ENCODE measurements at places on chromosomes 5 and 9.

- no peak for DNase-seq
Measured at GRCh38 chr5:22665801-22666200, 187.3 kb downstream of the CDH12 start.

DNA sequence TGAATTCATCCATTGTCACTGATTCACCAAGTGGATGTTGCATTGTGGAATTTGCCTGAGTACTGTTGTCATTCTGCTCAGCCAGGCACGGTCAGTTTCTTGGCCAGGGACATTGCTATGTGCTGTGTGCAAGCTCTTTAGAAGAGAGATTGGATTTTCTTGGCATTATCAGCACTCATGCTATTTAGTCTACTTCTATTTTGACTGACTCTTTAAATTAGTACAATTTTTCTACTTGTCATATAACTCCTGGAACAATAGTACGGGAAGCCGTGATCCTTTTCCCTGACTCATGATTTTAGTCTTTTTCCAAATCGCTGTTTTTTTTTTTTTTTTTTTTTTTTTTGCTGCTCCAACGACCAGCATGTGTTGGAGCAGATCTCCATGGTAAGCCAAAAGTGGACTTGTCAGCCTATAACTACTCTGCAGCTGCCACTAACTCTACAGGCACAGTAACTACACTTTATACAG, 129.7 kb downstream of the CDC42SE2 start:
- DNase-seq, result no peak

DNA sequence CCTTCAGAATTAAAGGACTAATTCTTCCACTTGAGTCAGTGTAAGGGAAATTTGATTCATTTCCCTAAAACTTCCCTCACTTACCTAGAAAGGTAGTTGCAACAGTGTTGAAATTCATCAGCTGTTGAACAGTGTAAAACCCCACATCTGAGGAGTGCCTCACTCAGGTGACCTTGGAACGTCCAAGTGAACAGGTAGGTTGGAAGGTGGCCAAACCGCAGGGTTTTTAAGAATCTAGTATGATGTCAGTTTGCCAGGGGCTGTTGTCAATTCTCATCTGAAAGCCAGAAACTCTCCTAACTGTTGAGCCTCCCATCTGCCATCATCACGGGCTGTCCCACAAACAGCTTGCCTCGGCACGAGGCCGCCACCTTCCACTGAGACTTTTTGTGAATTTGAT, 105.7 kb downstream of the TMEM174 start:
- DNase-seq, result no peak

GRCh38 chr5:133236541-133236951, 184.7 kb downstream of the HSPA4 start:
- no peak for DNase-seq

DNA sequence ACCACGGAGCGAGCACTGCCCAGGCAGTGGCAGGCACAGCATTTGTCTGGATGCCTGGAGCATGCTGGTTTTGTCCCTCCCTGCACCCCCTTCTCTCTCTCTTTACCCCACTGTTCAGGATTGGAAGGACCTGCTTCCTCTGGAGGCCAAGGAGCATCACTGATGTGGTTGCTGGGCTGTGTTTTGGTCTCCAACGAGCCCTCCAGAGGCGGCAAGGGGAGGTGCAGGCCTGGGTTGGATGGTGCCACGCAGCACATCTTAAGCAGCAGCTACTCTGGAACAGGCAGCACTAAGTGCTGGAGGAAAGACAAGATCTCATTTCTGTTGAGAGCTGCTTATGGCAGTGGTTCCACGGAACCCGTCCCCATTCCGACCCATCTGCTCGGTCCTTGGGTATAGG, 139.6 kb downstream of the CMYA5 start:
- DNase-seq, result no peak

DNA sequence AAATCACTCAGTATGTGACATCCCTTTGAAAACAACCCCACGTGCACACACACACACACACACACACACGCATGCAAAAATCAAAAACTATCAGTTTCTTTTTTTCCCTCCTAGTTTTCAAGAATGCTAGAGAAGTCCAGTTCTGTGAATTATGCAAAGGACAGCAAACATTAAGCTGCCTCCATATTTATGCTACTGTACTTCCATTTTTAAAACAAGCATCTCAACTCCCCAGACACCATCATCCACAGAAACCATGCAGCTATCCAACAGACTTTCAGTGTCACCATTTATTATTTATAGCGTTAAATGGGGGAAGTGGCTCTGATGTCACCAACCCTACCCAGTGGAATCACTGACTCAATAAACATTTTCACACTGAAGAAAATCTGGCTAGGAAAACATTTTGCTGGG, 1.6 kb downstream of the FBXW11 start:
- DNase-seq, result no peak

DNA sequence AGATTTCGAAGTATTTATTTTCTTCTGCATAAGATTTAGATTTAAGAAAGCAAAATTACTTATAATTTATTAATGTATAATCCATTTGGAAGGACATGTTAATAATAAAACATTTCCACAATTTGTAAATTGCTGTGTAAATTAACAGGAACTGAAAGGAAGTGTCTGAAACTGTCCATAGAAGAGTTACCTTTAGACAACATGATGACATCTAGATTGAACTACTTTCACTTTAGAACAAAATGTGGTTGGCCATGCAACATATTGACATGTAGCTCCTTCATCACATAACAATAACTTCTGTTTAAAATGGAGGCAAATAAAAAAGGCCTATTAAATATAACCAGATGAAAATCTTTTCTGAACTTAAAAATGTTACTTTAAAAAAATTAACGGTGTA, 1849.5 kb upstream of the ACO1 start:
- no peak for DNase-seq

DNA sequence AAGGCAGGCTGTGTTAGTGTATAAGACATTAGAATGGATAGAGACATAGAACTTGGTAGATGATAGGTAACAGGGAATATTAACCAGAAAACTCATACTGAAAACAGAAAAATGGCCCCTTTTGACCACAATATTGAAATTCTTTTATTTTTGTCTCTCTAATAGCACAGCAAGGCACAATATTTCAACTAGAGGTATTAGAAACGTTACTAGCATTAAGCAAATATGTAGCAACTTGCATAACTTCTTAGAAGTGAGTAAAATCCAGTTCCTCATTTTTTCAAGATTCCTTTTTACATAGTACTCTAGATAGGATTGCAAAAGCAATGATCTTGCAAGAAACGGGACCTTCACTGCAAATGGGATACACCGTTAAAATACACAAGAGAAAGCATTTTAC, 102.7 kb upstream of the VCAN start:
- no peak for DNase-seq

DNA sequence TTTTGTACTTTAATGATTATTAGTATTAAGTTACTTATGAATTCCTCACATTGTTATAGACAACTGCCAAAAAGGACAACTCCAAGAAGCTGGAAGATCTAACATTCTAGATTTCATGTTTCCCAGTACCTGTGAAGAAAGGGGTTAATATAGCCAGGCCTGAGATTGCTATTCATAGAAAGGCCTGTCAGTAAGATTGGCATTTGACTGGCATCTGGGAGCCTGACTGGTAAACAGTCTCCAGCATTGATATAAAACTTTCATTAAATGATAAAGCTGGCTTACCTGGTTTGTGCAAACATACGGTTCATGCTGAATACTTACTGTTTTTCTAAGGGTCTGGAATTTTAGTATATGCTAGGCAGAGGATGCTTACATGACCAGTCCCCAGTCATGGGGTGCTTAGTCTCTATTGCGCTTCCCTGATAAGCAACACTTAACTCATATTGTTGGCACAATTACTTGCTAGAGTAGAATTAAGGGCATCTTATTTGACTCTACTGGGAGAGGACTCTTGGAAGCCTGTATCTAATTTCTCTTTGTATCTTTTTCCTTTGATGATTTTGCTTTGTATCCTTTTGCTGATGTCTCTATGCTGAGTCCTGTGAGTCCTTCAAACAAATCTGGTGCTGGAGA, 340.4 kb upstream of the SEMA6A start:
- DNase-seq, result no peak

GRCh38 chr9:107394264-107394663, 95.3 kb downstream of the KLF4 start:
- no peak for DNase-seq

DNA sequence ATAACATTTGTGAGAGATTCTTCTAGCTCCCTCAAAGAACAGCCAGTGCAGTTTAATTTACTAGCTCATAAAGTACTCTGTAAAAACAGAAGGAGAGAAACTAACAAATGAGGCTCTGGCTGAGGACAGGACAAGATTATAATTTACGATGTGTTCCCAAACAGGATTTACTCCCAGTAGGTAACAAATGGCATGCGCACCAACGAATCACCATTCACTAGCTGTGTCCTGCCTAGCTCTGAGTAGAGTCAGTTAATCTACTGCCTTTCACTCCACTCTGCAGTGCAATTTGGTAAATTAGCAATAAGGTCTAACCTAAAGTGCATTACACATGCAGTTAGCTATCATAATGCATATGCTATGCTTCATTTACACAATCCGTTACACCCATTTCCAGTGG, 497.4 kb upstream of the CCNG1 start:
- no peak for DNase-seq

DNA sequence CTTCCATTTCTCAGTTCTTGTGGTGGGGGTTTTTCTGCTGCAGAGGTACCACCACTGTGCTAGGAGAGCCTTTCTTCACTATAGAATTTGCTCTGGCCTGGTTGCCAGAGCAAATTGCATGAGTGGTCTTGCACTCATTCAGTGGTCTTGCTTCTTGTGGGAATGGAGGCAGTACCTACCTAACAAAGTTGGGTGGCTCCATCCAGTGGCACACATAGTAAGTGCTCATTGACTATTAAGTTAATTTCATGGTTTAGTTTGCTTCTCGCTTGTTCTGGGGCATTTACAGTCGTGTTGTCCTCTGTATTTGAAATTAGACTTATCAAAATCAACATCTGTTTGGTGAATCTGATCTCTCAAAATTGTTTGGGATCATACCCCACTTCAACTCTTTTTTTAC, 23.0 kb downstream of the SLC28A3 start:
- DNase-seq, result no peak

GRCh38 chr5:132821791-132822190, 8.7 kb downstream of the SHROOM1 start:
- DNase-seq, result no peak

DNA sequence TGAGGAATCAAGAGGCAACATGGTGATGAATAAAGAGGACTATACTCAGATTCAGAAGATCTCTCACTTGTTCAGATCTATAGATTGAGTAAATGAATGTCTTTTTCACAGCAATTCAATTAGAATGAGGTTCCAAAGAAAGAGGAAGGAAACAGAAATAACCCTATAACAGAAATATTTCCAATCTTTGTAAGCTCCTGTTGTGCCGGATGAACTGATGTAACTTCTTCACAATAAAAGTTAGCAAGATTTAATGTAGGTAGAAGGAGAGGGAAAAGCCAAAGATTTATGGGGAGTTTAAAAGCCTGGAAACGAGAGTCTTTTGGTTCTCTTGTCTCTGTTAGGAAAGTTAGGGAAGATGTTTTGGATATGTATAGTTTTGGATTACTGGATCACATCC, 92.1 kb downstream of the PBX3 start:
- DNase-seq, result no peak

GRCh38 chr5:107496466-107496865, 174.3 kb downstream of the EFNA5 start:
- DNase-seq, result no peak

- DNase-seq, result no peak
Measured at GRCh38 chr9:95584176-95584575, 67.4 kb upstream of the PTCH1 start.

GRCh38 chr5:149317281-149318048, 27.8 kb upstream of the GRPEL2 start:
- no peak for DNase-seq

DNA sequence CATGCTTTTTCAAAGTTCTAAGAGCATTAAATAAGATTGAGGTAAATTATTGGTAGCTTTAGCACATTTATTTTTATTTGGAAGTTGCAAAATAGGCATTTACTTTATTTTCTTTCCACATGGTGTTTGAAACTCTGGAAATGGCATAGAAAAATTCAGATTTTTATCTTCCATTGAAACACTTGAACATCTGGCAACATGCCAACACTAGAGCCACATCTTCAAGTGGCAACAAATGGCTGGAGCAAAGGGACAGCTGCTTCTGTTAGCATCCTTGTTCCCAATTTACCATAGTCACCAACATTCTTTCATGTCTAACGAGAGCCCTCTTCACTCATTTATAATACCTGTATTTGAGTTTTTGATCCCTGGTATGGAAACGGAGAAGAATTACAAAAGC, 539.9 kb downstream of the ZNF608 start:
- no peak for DNase-seq

DNA sequence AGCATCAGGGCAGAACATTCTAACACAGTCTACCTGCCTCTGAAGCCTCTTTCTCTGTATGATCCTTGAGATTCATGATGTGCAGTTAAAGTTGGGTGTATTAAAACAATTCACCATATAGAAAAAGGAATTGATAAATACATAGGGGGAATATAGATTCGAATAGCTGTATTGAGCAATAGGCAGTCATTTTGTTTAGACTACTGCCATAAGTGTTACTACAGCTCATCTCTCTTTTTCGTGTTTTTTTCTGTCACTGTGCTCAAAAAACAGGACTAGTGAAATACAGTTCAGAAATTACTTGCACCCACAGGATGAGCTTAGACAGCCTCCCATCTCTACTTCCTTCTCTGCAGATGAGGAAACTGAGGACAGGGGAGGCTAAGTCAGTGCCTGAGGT, 144.6 kb upstream of the FBN2 start:
- no peak for DNase-seq

DNA sequence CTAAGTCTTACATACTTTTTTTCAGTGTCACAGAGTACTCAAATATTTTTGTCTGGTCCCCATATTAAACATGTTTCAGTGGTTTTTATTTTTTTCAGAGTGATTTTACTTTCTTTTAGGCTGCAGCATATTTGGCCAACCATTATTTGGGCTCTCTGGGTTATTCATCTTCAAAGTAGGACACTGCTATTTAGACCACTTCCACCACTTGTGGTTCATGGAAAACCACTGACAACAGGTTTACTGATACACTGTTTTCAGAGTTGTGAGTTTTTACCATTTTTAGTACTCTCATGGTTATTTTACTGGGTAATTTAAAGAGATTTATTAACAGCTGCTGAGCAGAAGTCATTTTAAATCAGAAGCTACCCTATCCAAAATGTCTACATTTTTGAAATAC, 437.6 kb downstream of the KIAA0825 start:
- no peak for DNase-seq

- no peak for DNase-seq
Measured at GRCh38 chr5:39315995-39316394, 48.3 kb downstream of the C9 start.

DNA sequence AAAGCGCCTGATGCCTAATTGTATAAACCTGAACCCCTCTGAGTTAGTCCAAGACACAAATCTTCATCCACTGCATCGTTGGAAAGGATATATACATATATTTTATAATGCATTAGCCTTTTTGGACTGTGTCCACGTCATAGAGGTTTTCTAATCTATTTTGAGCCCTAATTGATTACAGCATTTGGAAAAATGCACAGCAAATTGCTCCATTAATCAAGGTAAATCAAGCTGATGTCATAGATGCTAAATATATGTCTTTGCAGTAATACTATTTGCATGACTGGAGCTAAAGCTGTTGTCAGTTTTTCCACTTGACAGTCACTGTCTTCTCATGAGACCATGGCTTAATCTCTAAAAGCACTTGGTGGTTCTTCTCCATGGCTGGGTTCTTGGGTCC, 483.5 kb upstream of the TNC start:
- no peak for DNase-seq
